Stimulated activated CD4-positive, alpha-beta T cell treated with anti-CD3 and anti-CD28 coated beads, TNF-alpha, amount 100 ng/mL, for 1 hour (primary cell): ENCODE measurements at places on chromosomes 11 and 22.

- DNase-seq = no peak
These were observed 3.6 kb upstream of the OR51L1 start for GRCh38 chr11:4991060-4991459.

DNA sequence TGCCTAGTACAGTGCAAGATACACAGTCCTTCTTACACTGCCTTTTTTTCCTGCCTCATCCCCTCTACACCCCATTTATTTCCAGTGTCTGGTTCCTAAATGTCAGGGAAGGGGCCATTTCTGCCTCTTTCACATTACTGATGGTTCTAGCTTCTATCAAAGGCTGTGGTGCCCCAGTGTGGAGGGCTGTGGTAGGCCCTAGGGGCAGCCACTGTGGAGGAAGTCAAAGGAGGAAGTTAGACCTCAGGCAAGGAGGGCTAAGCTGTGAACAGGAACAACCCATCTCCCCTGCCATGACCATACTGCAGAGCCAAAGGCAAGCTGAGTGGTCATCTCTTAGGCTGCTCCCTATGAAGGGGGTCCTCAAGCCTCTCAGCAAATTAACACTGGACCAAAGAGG is 81.9 kb upstream of the CRTAM start:
- DNase-seq = no peak

DNA sequence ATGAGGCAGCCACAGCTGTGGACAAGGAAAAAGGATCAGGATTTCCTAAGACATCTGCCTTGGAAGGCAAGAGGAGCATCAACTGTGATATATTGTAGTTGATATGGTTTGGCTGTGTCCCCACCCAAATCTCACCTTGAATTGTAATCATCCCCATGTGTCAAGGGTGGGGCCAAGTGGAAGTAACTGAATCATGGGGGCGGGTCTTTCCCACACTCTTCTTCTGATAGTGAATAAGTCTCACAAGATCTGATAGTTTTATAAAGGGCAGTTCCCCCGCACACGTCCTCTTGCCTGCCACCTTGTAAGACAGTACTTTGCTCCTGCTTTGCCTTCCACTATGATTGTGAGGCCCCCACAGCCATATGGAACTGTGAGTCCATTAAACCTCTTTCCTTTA is 10.2 kb downstream of the RIC8A start:
- no peak for DNase-seq

- no peak for DNase-seq
These were observed 2.3 kb upstream of the CLPB start for GRCh38 chr11:72436661-72437060.

GRCh38 chr22:25880524-25880923 is 138.5 kb downstream of the MYO18B start:
- DNase-seq = no peak

DNA sequence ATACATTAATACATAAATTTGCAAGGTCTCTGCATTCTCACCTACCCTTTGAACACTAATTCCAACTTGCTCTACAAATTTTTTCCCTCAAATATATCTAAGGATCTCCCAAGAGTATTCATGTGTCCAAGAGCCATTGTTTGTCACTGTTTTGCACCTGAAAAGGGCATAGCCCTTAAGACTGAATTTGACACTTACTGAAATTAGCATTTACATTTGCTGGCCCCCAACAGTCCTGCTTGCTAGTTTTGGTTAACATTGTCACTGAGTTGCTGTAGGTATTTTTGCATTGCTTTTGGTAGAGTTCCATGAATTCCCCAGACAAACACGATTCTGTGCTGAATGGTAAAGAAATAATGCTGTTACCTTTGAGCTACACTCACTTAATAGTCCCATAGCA is 57.3 kb downstream of the KCNA4 start:
- no peak for DNase-seq

- no peak for DNase-seq
These were observed 79.4 kb upstream of the NARS2 start for GRCh38 chr11:78654071-78654470.

DNA sequence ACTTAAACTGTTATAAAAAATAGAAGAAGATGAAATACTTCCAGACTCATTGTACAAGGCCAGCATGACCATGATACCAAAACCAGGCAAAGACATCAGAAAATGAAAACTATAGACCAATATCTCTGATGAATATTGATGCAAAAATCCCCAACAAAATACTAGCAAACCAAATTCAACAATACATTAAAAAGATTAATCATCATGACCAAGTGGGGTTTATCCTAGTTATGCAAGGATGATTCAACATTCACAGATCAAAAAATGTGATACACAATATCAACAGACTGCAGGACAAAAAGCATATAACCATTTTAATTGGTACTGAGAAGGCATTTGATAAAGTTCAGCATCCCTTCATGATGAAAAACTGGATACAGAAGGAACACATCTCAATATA is 824.5 kb upstream of the RAG2 start:
- DNase-seq = no peak

- peak; percentile 39 for DNase-seq
These were observed 714 bp downstream of the SDF2L1 start for GRCh38 chr22:21642584-21643448.

DNA sequence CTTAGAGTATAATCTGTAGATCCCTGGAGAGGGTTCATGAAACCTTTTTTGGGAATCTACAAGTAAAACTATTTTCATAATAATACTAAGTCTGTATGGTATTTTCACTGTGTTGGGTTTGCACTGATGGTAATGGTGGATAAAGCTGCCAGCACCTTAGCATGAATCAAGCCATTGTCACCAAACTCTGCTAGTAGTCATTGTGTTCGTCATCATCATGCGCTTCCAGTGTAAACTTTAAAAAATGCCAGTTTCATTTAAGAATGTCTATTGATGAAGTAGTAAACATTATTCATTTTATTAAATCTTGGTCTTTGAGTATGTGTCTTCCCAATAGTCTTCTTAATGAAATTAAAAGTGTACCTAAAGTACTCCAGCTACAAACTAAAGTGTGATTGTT is 15.0 kb downstream of the ALKBH3 start:
- no peak for DNase-seq

GRCh38 chr11:2663506-2663905 is 36.3 kb downstream of the KCNQ1OT1 start:
- no peak for DNase-seq

DNA sequence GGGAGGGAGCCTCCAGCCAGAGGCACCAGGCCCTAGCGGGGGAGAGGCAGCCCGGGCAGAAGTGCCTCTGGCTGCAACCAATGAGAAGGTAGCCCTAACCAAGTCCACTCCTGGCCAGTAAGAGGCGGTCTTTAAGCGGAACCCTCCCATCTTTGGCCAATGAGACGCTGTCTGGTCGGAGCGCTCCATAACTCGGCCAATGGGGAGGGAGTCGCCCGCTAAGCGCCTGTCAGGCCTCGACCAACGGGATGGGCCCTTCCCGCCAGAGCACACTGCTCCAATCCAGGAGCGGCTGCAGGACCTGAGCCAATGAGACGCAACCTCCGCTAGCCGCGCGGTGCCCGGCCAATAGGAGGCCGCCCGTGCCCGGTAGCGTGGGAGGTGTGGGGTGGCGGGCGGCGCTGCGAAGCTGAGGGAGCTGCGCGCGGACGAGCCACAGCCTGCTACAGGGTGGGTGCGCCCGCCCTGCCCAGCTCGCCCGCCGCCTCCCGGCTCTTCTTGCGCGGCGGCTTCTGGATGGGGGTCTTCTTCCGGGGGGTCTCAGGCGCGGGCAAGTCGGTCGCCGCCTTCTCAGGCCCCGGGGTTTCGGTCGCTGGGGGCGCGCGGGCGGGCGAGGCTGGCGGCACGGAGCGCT is 12.6 kb downstream of the SCARF2 start:
- DNase-seq = no peak

DNA sequence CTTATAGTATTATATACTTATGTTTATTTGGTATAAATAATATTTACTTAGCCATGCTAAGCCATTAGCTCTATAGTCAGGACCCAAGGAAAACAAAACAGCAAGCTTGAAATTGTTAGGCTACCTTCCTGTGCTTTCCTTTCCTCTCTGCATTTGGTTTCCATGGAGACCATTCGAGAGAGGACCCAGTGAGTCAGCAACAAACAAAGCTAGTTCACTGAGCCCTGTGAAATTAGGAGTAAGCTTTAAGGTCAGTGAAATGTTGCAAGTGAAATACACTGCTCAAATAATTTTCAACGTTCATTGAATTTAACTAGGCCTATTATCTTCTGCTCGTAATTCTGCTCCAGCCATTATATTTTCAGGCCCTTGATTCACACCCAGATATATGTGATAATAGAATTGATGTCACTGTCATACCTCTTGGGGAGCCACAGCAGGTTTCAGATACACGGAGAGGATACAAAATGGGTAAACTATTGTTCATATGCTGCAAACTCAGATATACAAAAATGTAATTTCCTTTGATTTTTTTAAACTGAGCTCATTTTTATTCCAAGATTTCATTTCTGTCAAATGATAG is 9.1 kb upstream of the OR10D3 start:
- no peak for DNase-seq

DNA sequence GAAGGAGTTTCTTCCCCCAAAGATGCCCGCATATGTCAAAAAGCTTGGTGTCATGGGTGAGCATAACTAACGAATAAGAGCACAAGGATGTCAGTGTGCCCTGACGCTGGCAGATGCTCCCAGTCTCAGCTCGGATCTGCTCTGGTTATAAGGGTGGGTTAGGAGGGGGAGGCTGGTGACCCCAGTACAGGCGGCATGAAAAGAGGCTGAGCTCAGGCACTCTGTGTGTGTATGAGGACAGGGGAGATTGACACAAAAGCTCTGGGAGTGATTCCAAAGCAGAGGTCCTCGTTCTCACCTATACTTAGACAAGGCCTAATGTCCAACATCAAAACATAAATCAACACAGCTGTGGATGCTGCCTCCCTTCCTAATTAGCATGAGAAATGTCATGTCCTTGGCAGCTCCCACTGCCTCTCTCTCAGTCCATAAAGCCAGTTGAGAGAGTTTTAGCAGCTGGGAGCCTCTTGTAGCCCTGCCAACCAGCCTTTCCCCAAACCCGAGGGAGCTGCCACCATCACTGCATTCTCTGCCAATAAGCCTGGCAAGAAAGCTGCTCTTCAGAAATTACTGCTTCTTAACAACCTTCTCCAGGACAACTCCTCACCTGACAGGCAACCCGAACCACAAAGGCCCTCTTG is 59.8 kb downstream of the SC5D start:
- DNase-seq = no peak

DNA sequence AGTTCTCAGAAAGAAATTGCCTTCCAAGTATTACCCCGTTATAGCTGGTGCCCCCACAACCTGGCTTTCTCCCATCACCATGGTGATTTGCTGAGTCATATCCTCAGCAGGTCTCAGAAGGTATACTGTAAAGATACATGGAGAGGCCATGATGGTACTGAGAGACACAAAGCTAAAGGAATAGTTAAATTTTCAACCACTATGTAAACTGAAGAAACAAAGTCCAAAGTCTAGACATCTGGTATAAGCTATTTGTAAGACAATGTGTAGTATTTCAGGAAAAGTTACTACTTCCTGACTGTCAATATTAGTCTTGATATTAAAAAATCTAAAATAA is 377.1 kb downstream of the DCDC1 start:
- DNase-seq = no peak

DNA sequence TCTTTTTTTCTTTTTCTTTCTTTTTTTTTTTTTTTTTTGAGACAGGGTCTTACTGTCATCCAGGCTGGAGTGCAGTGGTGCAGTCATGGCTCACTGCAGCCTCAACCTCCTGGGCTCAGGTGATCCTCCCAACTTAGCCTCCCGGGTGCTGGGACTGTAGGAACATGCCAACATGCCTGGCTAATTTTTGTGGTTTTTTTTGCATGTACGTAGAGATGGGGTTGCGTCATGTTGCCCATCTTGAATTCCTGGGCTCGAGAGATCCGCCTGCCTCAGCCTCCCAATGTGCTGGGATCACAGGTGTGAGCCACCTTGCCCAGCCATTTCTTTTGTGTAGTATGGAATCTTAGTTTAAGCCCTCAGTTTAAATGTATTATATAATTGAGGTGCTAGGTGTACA is 20.4 kb downstream of the MTMR3 start:
- DNase-seq = no peak

DNA sequence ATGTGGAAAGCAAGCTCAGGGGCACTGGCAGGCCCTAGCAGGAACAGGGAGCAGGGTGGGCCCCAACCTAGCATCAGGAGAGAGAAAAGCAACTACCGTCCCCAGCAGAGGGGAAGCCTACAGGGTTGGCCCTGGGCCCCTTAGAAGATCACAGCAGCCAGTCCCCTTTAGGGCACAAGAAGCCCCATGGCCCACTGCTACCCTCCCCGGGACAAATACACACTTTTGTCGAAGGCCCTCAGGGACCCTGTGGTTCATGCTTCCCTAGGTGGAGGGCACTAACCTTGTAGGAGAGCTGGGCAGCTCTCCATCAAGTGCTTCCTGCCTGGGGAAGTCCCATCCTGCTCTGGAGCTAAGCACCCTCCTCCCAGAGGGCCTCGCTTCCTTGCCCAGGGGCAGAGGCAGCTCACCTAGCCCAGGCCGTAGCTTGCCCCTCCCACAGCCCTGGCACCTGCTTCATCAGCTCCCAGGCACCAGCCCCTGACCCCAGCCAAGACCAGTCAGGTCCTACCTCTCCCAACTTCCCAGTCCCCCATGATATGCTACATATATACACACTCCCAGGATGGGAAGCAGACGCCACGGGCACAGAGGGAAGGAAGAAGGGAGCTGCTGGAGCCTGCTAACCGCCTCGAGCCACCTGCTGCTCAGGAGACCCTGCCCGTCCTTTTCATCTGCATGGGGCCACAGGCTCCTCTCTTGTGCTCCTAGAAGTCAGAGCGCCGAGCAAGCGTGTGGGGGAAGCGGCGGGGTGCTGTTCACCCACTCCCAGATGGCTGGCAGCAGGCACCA is 20.1 kb downstream of the SUN2 start:
- no peak for DNase-seq

GRCh38 chr11:3115321-3115720 is 49.8 kb downstream of the OSBPL5 start:
- DNase-seq = no peak

DNA sequence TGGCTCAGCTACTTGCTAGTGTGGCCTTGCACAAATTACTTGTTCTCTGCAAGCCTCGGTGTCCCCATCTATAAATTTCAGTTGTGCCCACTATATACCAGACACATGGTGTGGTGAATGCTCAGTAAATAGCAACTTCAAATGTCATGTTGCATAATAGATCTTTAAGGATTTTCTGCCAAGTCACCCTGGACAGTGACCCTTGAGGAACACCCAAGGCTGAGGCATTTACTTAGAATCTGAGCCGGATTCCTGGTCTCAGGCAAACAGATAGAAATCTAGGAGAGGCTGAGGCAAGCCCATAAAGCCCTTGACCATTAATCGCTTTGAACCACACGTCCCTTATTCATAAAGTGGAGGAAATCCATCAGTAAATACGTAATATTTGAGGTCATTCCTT is 9.7 kb downstream of the TEAD1 start:
- no peak for DNase-seq
